ENCODE measurements at places on chromosomes 12 and 14. TPM values are rescaled to one million over a fixed set of nuclear protein-coding genes. Genes with fewer than 3 reads are reported as not detected.

The DPY19L2 gene
- 65.5 TPM for polyA plus RNA-seq

- no peak for DNase-seq
Observed at GRCh38 chr12:116033765-116034164, 243.7 kb downstream of the MED13L start.

DNA sequence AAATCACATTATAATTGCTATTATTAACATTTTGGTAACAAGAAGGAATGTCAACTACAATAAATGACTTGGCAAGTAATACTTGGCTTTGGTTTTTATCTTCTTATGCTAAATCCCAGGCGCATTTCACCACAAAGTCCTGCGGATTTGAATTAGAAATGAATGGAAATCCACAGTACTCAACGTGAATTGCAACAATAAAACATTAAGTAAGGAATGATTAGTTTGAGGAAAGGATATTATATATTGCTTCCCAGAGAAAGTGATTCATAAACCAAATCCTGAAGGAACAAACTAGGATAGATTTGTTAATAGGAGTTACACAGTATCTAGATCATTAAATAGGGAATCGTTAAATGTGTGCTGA lies 1089.7 kb downstream of the TRHDE start:
- no peak for DNase-seq

- no peak for DNase-seq
Observed at GRCh38 chr12:11812586-11813437, 163.3 kb downstream of the ETV6 start.

DNA sequence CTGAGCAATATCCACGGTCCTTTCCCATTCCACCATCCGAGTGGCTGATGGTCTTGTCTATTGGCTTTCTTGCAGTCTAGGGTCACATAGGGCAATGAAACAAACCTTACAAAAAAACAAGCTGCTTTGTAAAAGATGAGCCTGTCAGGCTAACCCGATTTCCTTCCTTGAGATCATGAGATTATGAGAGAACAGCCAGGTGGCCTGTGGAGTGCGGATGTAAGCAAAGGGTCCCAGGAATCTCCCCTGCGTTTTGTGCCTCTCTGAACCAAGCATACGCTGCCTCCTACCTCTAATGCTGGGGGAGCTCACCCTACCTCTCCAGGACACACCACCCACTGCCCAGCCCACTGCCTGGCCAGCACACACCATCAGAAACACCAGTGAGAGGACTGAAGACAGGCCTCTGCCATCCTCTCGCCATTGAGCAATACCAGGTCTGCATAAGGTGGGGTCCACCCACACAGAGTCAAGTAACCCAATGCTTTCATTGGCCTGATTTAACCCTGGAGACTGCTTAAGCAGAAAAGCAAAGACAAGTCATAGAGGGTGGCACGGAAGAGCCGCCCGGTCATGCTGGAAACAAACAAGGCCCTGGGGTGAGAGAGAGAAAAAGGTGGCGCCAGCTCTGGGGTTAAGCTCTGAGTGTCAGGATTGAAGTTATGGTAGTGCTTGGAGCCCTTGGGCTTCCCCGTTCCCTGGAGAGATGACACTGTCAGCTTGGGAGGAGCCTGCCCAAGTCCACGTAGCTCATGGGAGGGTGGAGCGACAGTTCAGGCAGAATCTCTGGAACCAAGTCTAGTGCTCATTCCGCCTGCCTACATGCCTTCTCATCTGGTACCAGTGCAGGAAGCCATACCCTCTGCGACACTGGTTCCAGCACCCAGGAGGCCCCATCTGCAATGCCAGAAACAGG lies 46.6 kb downstream of the CALM1 start:
- DNase-seq: no peak

The TSPAN9 gene
- 81.7 TPM for polyA plus RNA-seq

DNA sequence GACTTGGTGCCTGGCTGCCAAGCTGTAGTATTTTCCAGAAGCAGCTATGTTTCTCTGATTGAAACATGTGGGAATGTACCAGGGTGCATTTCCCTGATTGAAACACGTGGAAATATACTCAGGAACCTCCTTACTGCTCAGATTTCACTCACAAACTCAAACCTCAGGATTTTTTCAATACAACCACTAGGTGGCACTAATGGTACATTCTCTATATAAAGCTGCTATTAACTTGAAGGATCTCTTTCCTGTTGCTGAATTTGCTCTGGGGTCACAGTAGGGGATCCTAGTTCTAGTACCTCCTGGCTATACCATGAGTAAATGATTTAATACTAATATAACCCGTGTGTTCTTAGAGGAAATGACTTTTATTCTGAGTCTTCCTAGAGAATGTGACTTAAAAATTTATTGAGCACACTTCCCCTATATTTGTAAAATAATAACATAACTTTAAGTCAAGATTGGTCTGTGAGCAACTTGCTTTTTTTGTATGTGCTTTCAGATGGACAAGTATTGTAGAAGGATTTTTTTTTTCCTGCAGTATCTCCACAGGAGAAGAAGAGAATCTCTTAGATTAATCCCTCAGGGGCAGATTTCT lies 173.8 kb upstream of the MIS18BP1 start:
- DNase-seq: peak; percentile 10

DNA sequence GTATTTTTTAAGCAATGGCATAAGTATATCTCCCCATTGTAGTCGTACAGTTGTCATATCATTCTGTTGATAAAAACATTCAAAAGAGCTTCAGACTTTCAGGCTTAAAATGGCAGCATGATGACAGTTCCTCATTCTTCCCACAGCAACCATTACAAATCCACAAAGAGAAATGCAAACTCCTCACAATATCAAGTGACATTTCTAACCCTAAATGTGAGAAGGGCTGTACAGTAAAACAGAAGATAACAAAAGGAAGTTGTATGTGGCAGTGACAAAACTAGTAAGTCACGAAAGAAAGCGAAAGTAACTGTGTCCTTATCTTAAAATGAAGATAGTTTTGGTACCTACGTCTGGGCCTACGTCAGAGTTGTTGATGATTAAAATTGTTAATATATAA lies 46.7 kb downstream of the GXYLT1 start:
- no peak for DNase-seq

GRCh38 chr12:3311027-3311402 lies 180.0 kb upstream of the PRMT8 start:
- DNase-seq: no peak

Data from left renal cortex interstitium (tissue), 4 donors.